GM06990 (cell line): ENCODE measurements at places on chromosomes 7 and 10.

DNA sequence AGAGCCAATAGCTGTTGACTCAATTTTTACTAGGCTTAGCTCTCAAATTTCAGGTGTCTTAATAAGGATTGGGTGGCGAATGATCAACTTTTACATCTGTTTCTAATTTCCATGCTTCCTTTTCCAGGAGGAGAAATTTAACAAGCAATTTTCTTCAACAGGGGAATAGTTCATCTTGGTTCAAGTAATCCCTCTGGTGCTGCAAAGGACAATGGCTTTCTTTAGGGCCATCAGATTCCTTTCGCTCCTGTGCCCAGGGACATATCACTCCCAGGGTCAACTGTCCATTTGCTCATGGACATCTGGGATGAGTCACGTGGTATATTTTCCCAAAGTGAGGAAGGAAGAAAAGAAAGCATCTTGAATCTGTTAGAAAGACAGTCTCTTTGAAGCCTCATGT is 313.3 kb downstream of the FRMD4A start:
- no peak for DNase-seq

DNA sequence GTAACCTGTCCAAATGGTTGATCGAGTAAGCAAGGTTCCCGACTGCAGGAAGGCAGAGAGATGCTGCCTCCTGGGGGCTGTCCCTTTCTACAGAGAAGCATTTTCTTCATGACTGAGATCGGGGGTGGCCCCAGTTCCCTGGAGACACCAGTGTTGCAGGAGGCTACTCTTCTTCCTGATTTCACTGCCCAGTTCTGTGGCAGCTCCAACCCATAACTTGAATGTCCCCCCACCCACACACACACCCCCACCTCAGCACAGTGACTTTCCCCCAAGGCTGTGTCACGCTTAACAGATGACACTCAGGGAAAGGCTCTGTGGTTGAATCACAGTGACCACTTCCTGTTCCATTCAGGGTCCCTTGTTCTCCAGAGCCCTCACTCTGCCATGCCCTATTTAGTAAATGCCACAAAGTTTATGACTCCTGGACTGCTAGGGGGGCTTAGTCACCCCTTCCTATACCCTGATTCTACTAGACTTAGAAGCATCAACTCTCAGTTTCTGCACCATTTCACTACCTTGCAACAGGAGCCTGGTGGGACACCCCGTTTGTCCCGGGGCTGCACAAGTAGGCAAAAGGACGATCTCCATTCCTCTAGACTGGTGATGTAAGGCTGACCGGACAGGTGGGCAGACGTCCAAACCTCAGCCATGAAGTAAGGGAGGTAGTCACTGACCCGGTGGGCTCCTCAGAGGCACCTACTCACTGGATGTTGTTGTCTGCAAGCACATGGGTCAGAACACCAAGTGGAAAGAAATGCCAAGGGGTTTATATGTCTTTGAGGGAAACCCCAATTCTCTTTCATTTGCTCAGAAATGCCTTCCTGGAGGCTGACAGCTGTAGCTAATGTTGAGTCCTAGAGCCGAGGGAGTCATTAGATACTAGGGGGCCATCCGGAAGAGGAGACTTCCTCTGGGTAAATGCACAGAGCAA is 31.3 kb upstream of the SMC3 start:
- peak; percentile 79 for DNase-seq

DNA sequence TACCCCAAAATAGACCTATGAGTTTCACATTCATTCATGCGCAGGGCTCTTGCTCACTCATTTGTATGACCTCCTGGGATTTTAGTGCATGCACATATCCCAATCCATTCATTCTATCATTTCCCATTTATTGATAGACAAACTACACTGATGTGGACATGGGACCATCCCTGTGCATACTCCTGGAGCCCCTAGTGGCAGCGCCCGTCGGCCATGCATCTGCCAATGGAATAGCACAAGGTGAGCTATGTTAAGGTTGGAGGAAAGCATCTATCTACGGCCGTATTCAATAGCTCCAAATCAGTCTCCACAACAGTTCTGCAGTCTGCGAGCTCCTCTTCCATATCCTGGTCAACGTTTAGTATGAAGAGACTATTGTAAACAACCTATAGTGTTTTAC is 31.7 kb upstream of the FIGNL1 start:
- DNase-seq: no peak

DNA sequence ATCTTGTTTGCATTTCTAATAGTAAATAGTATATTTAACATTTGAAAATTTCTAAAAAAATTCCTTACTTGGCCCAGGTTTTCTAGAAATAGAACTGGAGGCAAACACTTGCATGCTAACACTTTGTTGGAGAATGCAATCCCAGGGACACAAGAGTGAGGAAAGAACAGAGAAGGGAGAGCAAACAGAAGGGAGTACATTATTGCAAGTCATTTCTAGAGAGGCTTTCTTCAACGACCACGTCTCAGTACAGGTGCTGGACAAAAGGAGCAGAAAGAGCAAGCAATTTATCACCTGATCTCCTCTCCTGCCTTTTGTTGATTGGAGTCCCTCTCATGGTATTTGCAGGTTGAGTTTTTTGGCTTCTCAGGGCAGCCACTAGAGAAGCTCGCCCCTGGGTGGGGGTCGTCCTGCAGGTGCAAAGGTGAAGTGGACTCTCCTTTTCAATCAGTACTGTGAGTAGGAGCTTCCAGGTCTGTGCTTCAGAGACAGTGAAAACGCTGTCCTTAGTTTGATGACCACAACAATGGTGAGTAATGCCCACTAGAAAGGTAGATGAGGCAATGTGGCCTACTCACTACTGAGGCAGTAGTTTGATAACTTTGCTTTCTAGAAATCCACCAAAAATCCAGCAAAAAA is 5.2 kb downstream of the CPED1 start:
- no peak for DNase-seq

GRCh38 chr10:51000164-51000563 is 74.1 kb upstream of the PRKG1 start:
- no peak for DNase-seq

DNA sequence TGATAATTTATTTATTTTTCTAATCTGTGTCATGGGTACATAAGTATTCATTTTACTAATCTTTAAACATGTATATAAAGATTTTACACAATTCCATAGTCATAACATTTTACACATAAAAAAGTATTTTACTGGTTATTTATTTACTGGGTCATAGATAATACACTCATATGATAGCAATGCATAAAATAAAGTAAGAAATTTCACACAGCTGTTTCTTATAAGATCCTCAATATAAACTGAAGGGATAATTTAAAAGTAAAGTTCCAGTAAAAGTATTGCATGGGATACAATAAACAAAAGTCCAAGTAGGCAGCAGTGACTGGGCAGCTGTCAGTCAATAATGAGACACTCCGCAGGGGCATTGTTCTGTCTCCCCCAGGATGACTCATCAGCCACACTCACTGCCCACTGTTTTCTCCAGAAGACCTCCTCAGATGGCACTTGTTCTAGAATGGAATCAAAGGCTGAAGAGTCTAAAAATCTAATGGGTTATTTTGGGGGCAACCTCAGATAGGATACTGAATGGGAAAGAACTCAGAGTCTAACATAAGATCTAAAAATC is 32.7 kb downstream of the DPY19L1 start:
- DNase-seq: no peak

- DNase-seq: no peak
Measured at GRCh38 chr10:106705681-106706100, 458.8 kb downstream of the SORCS1 start.

GRCh38 chr7:6123843-6124242 is 92.7 kb downstream of the ANKRD61 start:
- no peak for DNase-seq

DNA sequence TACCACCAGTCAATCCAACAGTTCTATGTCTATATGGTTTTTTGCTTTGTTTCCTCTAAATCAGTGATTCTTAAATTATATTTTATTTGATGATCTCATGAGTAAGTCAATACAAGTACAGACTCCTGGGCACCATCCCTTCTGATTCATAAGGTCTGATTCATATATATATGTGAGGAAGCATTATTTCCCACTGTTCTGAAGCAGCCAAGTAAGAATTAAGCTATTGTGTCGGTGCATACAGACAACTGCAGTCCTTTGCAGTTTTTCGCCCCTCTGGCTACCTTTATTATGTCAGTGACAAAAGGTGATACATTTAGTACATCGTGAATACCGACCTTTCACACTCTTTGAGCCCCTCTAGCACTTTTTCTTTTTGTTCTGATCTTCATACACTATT is 1079.6 kb upstream of the C7orf33 start:
- DNase-seq: no peak
